ENCODE measurements at places on chromosomes 11 and 22.

GRCh38 chr22:41659941-41660340 is 28.7 kb downstream of the SNU13 start:
- no peak for DNase-seq

- DNase-seq, result no peak
Observed at GRCh38 chr11:123536690-123537437, 106.8 kb downstream of the GRAMD1B start.

DNA sequence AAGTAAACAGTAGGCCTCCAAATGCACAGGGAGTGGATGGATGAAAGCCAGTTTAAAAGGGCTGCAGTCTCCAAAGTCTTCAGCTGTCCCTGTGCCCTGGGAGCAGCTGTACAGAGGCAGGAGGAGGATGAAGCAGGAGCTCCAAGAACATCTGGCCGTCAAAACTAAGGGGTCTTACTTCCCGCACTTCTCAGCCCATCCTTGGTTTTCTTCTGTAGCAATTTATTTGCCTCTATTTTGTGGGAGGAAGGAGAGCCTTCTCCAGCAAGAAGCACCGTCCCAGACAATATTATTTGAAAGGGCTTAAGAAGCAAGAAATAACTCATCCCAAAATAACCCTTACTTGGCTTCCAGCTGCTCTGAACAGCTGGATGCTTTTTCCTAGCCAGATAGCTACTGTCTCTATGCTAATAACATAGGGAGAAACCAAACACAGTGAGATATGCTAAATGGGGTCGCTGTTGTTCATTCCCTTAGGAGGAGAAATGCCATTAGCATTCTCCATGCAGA is 133.2 kb downstream of the SPATA19 start:
- peak; percentile 19 for DNase-seq

- no peak for DNase-seq
Observed at GRCh38 chr11:134705858-134706257, 293.8 kb upstream of the B3GAT1 start.

GRCh38 chr22:24422102-24422665 is 5.2 kb upstream of the ADORA2A start:
- DNase-seq, result no peak

- no peak for DNase-seq
Observed at GRCh38 chr11:1102996-1103395, 28.3 kb downstream of the MUC2 start.

GRCh38 chr11:132493801-132494200 is 1038.5 kb downstream of the OPCML start:
- no peak for DNase-seq

Data from vagina (tissue), 2 donors.